ENCODE measurements at places on chromosomes 12 and 14.

- no peak for DNase-seq
These were observed 153.1 kb upstream of the DCN start for GRCh38 chr12:91335699-91336098.

DNA sequence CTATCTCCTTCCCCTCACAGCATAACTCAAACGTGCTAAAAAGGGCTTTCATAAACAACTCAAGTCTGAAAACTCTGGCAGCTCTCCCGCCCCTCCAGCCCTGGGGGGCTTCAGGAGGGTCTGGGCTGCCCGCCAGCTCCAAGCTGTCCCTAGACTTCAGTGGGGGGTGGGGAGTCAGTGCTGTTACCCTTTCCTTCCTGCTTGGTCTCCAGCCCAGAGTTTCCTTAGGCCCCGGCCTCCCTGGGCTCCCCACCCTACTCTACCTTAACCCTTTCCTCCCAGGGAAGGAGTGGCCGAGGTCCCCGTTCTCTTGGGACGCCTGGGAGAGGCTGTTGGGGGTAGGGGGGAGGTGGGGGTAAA, 530 bp upstream of the NYNRIN start:
- peak; percentile 66 for DNase-seq

GRCh38 chr12:24719293-24719721, 229.6 kb downstream of the BCAT1 start:
- no peak for DNase-seq

DNA sequence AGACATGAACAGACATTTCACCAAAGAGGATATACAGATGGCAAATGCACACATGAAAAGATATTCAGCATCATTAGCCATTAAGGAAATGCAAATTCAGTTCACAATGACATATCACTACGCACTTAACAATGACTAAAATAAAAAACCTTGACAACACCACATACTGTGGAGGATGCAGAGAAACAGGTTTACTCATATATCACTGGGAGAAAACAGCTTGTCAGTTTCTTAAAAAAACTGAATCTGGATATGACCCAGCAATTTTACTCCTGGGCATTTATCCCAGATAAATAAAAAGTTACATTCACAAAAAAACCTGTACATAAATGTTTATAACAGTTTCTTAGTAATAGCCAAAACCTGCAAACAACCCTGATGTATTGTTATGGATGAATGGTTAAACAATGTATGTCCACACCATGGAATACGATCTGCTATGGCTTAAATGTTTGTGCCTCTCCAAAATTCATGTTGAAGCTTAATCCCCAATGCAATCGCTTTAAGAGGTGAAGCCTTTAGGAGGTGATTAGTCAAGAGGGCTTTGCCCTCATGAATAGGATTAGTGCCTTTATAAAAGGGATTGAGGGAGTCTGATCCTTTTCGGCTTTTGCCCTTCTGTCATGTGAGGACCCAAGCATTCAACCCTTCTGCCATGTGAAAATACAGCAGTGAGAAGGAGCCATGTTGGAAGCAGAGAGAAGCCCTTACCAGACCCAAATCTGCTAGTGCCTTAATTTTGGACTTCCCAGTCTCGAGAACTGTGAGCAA, 36.0 kb upstream of the PPP4R3A start:
- no peak for DNase-seq

DNA sequence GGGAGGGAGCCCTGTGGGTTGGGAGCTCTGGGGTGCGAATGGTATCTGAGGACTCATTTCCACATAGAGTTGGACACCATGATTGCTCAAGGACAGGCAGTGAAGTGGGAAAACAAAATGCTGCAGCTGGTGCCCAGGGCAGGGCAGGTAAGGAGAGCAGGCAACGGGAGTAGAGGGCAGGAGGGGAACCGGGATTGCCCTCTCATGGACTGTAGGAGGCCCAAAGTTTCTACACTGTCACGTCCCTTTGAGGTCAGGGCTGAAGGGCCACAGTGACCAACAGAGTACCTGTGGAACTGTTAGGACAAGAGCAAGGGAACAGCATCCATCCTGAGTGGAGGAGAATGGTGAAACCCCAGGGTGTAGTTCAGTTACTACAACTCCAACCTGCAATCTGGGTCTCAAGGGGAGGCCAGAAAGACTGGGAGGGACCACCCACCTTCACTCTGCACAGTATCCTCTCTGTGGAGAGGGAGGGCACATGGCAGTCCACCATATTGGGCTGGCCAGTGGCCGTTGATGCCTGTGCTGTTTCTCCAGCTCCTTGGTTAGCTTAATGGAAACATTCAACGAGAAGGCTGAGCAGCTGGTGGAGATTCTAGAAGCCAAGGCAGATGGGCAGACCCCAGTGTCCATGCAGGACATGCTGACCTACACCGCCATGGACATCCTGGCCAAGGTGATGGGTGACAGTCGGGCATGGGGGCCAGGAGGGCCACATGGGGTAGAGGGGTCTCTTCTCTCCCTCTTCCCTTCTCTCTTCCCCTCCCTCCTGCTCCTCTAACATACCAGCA, 22.2 kb downstream of the CYP46A1 start:
- no peak for DNase-seq

GRCh38 chr12:6697584-6698351, 2.8 kb downstream of the PIANP start:
- no peak for DNase-seq

DNA sequence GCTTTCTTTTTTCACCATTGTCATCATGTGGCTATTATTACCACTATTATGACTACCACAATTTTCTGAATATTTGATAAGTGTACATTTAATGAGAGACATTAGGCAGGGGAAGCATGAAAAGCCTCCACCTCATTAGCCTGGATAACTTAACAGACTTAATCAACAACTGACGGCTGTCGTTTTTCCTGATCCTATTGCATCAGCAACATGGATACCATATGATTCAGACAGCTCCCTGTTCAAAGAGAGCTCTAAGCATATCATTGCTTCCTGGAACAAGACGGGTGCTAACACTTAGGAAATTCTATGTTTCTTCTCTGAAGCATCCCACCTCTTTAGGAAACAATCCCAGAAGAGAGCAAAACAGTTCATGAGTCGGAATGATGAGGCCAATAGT, 765.2 kb downstream of the NOVA1 start:
- no peak for DNase-seq

DNA sequence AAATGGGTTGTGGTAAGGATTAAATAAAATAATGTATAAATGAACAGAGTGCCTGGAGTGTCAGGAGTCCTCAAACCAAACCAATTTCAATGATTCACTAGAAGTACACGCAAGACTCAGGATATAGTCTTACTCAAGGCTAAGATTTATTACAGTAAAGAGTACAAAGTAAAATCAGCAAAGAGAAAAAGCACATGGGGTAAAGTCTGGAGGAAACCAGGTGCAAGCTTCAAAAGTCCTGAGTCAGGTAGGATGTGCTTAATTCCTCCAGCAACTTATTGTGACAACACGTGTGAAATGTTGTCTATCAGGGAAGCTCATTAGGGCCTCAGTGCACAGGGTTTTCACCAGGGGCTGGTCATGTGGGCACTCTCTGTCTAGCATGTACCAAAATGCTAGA, 105.8 kb upstream of the NAP1L1 start:
- DNase-seq, result no peak

DNA sequence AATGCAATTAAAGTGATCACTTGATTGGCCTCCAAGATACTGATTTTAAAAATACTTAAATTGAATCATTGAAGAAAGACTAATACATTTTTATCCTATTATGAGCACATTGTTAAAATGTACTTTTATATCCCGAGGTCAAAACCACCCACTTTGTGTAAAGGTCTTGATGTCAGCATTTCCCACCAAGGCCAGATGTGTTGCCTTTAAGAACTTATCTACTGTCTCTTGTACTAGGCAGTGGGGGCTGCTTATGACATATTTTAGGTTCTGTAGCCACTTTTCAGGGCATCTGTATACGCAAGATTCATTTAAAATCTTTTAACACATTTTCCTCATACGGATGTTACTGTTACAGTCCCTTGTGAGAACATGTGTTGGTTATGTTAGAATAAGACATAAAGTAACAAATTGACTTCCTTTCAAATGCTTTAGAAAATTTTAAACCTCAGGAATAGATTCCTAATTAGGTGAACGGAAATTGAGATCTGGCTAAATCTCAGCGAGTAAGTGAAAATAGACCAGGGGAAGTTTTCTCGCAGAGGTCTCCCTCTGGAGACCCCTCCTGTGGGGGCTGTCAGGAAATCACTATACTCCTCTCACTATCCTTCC, 456.2 kb downstream of the ADAMTS20 start:
- no peak for DNase-seq

- no peak for DNase-seq
These were observed 101.0 kb downstream of the FOXG1 start for GRCh38 chr14:28867571-28867970.

DNA sequence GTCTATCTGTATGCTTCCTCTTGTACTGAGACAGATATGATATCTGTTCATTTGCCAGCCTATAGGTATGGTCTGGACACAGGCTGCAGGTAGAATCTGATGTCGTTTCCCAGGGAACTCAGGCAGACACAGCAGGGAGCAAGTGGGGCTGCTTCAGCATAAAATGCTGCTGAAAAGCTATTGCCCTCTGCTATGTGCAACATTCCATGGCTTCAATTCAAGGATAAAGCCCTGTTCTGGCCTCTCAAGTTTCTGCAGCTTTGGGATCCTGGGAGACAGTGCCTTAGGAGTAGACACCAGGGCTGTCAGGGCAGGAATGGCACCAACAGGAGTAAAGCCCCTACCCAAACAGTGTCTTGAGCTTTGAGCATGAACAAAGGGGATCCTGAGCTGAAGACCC, 173.5 kb downstream of the SLC41A2 start:
- DNase-seq, result no peak

- peak; percentile 11 for DNase-seq
These were observed 14.1 kb downstream of the EIF2B2 start for GRCh38 chr14:75016815-75017214.

DNA sequence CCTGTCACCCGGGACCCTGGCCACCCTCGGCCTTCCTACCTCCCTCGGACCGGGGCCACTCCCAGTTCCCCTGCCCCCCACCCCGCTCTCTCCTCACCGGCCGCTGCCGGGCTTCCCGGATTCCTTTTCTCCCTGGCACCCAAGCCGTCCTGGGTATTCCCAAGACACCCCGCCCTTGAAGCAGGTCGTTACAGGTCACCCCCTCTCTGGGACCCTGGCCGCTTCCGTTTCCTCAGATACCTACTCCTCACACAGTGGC, 493 bp downstream of the NUMB start:
- DNase-seq, result peak; percentile 61

Measured in substantia nigra (tissue), 51 donors.